T-cell (primary cell): ENCODE measurements at places on chromosomes 11 and 22. TPM values are rescaled to one million over a fixed set of nuclear protein-coding genes. Genes with fewer than 3 reads are reported as not detected.
A peak's percentile ranks its signal among the peaks of the same experiment; 100 is the strongest.

DNA sequence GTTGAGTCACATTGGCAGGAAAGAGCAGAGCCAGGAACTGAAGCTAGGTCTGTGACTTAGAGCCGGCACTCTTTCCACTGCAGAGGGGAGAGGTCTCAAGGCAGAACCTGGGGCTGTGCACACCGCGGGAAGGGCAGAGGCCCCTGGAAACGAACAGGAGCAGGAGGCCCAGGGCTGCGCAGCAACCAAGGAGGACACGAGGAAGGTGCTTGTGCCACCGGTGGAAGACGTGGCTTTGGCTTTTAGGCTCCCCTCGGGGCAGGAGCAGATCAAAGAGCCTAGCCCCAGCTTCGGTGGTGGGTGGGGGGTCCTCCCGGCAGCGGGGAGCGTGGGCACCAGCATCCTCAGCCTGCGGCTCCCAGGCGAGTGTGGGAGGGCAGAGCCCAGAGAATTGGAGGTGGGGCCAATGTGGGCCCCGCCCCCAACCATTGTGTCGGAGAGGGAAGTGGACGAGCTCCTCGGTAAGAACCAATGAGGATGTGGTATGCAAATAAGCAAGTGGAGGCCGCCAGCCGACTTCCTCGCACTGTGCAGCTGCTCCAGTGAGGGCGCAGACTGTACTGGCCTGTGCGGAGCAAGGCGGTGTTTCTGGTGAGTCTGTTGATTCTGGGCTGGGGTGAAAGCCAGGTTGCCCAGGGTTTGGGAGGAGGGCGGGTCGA is at the start of gene CCDC116:
Gene CCDC116 (plus strand): TSS at position 524 of the 659 bp plus-strand sequence. CDS start 422 bp downstream, outside the sequence.
- DNase-seq = peak; percentile 51

- no peak for DNase-seq
Measured at GRCh38 chr22:42788021-42788420, 67.4 kb upstream of the A4GALT start.

DNA sequence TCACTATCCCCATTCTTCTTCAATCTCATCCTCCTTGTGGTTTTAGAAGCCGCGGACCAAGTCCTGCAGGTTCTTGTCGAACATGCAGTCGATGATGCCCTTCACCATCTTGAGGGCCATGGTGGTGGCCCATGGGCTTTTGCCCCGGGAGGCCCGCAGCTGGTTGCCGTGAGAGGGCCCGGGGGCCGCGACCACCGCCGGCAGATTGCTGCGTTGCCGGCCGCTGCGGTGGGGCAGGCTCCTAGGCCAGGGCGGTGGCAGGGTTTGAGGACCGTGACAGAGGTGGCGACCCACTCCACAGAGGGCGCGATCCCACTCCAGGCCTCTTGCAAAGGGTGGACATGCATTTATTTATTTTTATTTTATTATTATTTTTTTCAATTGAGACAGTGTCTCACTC is 67.0 kb downstream of the APOL5 start:
- no peak for DNase-seq

GRCh38 chr11:65378208-65378927 is 4.1 kb downstream of the SLC25A45 start:
- no peak for DNase-seq

GRCh38 chr11:83275888-83276641 is 10.1 kb downstream of the CCDC90B start:
- no peak for DNase-seq

HOATZ gene
- total RNA-seq = not detected

GRCh38 chr22:29211466-29211865 is 5.8 kb downstream of the EMID1 start:
- DNase-seq = no peak

DNA sequence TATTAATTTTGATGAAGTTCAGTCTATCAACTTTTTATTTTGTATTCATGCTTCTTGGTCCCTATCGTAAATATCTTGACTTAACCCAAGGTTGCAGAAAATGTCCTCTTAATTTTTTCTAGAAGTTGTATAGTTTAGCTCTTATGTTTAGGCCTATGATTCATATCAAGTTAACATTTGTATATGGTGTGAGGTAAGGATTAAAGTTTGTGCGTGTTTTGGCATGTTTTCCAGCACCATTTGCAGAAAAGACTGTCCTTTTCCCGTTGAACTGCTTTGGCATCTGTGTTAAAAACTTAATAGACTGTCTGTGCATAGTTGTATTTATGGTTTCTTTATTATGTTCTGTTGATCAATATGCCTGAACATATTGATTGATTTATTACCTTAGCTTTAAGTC is 42.3 kb downstream of the ARHGEF12 start:
- no peak for DNase-seq

- no peak for DNase-seq
Measured at GRCh38 chr11:70063121-70063520, 15.0 kb upstream of the ANO1 start.

HEPACAM gene
- total RNA-seq = not detected

DNA sequence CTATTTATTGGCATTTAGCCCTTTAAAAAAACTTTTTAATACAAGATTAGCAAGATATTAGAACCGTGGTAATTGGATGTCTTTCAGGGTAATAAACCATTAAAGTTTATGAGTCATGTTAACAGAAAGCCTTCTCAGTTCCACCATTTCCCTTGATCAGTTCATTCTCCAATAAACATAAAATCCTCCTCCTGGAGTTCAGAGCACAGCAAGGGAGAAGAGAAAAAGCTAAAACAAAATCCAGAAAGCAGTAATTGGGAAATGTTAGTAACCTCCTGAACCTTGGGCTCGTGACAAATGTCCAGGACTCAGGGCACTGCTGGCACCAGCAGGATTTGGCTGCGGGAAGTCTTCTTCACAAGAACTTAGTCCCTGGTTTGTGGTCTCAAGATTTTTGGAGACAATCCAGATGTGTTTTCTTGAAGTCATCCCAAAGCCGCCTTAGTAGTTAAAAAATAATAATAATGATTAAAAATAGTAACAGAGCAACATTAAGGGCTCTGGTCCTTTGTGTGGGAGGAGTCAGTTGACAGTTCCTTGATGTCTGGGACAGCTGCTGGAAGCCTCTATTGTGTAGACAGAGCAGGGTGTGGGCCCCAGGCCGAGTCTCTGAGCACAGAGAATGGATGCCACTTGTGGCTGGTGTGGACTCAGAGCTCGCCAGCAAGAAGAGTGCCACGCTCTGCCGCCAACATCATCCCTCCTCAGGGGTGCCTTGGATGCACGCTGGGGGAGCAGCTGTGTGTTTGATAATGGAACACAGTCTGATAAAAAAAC is 43.4 kb upstream of the PITPNB start:
- DNase-seq = no peak

NEAT1 gene
- 368 TPM for total RNA-seq

SLC25A17 gene
- 8.9 TPM for total RNA-seq

DNA sequence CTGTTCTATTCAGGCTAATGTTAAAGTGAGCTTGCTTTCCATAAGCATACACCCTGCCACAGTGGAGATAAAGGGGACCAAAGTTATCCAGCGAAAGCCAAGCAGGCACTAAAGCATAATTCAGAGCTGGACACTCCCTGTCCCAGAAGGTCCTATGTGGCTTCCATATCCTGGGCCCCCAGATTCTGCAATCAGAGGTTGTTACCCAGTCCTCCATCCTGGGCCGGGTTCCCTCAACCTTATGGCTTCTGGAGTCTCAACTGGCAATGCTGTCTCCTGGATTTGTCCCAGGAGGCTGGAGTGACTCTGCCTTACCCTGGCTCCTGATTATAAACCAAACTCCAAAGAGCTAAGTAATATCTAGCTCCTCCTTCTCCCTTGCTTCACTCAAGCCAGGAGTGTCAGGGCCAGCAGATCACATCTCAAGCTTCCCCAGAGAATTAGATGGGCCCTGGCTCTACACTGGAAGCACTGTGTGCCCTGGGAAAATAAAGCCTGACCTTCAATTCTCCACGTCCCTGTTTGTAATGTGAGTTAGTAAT is 14.0 kb upstream of the SMIM35 start:
- no peak for DNase-seq

GRCh38 chr22:27181537-27181936 is 524.1 kb downstream of the MIAT start:
- no peak for DNase-seq

DNA sequence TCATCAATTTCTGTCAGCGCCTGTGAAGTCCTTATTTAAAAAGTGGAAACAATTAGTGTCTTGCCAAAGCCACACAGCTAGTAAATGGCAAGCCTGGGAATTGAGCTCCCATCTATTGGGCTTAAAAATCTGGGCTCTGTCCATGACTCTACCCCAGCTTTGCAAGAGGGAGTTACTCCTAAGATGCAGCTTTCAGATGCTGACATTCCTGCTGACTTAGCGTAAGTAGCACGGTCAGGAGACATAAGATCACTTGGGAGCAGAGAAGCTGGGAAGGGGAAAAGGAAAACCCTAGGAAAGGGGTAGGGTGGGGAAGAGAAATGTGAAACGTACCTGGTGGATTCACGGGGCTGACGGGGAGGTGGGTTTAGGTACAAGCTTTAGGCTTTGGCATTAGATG is 36.0 kb upstream of the OR4B1 start:
- DNase-seq = no peak

HORMAD2 gene
- not detected for total RNA-seq
